ENCODE measurements at places on chromosomes 3 and 15.

GRCh38 chr3:174440253-174440701 lies 418.9 kb upstream of the NAALADL2 start:
- DNase-seq: no peak

DNA sequence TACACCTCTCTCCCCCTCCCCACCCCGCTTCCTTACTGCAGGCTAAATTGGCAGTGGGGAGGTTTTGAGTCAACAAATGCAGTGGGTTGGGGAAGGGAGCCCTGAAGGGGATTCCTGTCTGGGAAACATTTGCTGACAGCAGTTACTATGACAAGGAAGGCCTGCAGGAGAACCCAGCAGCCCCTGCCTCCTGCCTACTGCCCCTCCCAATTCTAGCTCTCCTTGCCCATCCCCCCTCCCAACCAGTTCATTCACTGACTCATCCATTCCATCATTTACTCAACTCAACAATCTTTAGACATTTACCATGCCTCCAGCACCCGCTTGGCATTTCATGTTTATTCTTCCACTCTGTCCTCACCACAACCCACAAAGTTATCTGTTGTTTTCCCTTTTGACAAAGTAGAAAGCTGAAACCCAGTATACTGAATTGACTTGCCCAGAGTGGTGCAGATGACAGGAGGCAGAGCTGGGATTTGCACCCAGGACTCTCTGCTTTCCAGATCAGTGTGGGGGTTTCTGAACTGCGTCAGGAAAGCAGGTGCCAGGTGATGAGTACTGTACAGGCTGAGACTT lies 75.0 kb downstream of the MAGEF1 start:
- DNase-seq: peak; percentile 50

DNA sequence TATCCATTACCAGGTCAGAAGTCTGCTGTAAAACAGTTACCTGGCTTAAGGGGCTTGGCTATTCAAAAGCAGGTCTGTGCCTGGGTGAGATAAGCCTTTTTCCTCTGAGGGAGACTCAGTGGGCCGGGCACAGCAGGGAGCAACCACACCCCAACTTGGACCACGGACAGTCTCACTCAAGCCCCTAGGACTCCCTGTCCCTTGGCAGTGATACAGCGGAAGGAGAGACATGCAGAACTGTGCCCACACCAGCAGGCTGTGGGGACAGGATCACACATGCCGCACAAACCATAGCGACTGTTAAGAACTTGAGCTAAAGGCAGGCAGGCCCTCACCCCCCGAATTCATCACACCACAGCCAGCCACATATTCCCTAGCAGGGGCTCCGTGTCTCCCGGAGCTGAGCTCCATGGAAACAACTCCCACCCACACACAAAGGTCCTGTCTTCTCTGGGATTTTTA lies 2.8 kb upstream of the GP5 start:
- no peak for DNase-seq

DNA sequence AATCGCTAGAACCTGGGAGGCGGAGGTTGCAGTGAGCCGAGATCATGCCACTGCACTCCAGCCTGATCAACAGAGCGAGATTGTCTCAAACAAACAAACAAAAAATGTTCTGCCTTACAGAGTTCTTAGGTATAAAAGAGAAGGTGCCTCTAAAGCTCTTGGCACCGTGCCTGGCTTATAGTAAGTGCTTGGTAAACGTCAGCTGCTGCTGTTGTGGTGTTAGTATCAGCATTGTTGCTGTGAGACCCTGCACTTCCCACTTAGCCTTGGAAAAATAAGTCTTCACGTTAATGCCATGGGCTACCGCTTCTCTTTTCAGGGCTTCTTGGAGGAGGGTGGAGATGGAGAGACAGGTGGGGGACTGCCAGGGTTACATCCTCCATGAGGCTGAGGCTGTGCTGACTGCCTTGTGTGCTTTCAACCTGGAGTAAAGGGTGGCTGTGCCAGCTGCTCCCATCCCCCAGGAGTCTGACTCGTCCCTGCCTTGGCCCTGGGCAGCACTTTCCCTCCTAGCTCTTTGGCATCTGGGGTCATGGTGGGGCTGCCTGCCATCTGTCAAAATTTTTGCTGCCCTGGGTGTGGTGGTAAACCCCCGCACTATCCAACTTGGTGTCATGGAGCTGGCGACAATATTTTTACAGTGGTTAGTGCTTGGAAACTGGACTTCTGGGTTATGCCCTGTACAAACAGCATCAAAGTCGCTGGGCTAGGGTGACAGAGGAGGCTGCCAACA lies 17.8 kb downstream of the FLNB start:
- no peak for DNase-seq

DNA sequence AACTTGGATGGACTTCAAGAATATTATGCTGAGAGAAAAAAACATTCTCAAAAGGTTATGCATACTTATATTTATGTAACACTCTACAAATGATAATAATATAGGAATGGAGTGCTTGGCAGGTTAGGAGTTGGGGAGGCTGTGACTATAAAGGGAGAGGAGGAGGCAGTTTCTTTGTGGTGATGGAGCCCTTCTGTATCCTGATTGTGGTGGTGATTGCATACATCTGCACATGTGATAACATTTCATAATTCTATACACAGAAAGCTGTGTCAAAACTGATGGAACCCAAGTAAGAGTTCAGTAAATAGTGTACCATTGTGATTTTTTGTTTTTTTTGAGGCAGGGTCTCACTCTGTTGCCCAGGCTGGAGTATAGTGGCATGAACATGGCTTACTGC lies 31.7 kb upstream of the FAM3D start:
- DNase-seq: no peak
